ENCODE measurements at places on chromosomes 2 and 18.

- no peak for DNase-seq
Measured at GRCh38 chr18:7856733-7857132, 289.6 kb downstream of the PTPRM start.

- DNase-seq, result no peak
Measured at GRCh38 chr18:50819027-50819727, 639 bp downstream of the MRO start.

- no peak for DNase-seq
Measured at GRCh38 chr18:65938592-65939372, 188.0 kb downstream of the CDH7 start.

DNA sequence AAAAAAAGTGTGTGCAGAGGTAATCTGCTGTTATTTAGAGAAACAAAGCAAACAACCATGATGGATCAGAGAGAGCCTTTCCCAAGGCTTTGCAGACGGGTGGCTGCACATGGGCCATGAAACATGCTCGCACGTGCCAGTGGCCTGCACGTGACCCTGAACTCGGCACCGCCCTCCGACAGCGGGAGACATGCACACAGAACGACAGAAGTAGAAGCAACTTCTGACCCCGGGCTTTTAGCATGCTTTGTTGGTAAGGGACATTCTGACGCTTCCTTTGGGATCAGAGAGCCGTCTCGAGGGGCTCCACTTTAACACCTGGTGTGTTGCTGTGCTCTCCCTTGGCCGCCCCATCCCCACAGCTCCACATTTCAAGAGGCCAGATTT, 112.5 kb downstream of the KCNF1 start:
- DNase-seq, result peak; percentile 15
